ENCODE measurements at places on chromosomes 7 and 10.

- no peak for DNase-seq
These were observed 202.0 kb downstream of the MAD1L1 start for GRCh38 chr7:2030475-2031450.

DNA sequence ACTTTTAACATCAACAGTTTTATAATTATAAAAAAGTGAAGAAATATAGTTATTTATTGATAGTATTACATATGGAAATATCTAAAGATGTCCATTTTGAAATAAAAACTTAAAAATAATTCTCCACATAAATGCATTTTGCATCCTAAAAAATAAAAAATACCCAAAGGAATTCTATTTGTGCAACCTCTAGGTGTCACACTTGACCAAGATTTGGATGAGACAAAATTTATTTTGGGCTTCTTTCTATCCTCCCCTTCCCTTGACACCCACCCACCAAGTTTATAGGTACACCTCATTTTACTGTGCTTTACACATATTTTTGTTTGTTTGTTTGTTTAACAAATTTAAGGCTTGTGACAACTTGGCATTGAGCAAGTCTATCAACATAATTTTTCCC is 3.3 kb upstream of the THSD7A start:
- no peak for DNase-seq

- DNase-seq: no peak
These were observed 336.9 kb upstream of the C7orf33 start for GRCh38 chr7:148253629-148254028.

GRCh38 chr10:133528845-133529575 is 1.8 kb downstream of the CYP2E1 start:
- DNase-seq: no peak

GRCh38 chr7:123432601-123433000 is 101.8 kb downstream of the IQUB start:
- DNase-seq: no peak

DNA sequence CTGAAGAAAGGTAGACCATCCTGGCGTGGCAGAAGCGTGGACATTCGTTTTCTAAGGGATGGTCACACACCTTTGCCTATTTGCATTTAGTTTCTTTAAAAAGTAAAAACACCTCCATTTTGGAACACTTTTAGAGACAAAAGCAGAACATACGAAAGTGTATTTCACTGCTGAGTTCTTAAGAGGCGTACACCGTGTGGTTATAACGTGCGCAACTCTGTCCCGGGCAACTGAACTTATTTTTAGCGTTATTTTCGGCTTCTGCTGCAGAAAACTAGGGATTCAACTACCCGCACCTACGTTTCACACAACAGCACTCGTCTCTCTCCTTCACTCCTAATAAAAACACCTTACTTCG is 557 bp upstream of the LSM8 start:
- DNase-seq: no peak

- no peak for DNase-seq
These were observed 186.0 kb downstream of the JAZF1 start for GRCh38 chr7:27994639-27995038.

GRCh38 chr7:144827621-144828020 is 8.2 kb downstream of the TPK1 start:
- DNase-seq: no peak

DNA sequence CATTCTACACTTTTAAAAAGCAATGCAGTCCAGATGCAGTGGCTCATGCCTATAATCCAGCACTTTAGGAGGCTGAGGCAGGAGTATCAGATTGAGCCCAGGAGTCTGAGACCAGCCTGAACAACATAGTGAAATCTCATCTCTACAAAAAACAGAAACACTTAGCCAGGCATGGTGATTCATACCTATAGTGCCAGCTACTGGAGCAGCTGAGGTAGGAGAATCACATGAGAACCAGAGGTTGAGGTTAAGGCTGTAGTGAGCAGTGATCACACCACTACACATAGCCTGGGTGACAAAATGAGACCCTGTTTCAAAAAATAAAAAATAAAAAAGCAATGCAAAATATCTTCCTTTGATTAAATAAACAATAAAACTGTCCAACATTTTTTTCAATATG is 205.2 kb downstream of the GRM8 start:
- DNase-seq: no peak

- no peak for DNase-seq
These were observed 28.2 kb upstream of the MPP7 start for GRCh38 chr10:28331066-28331465.
